ENCODE measurements at places on chromosomes 2 and 18. TPM values are rescaled to one million over a fixed set of nuclear protein-coding genes. Genes with fewer than 3 reads are reported as not detected.

IL1A gene
- 0.50 TPM for total RNA-seq

DNA sequence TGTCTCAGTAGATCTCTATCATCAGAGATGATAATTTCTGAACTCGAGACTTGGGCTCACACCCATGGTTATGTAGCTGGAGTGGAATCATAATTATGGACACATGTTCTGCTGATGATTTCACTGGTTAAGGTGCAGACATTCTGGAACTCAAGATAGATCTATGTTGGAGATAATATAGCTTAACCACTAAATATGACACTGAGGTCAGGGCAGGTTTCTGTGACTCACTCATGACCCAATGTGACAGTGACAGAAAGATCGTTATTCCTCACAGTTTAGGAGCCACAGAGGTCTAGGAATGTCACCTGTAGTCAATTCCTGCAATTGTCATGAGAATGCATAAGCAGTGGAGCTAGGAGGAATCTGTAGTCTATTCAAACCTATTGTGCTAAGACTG, 828.6 kb downstream of the TRIB2 start:
- no peak for DNase-seq

TRPM8 gene
- not detected for total RNA-seq

- DNase-seq = peak; percentile 81
These were observed at the start of gene NFATC1 for GRCh38 chr18:79395761-79396404. TSS of gene NFATC1 (plus strand) at chr18:79395930. CDS start at chr18:79396225, 295 bp downstream.

GRCh38 chr2:212891580-212891979, 259.8 kb downstream of the IKZF2 start:
- DNase-seq = no peak

DNA sequence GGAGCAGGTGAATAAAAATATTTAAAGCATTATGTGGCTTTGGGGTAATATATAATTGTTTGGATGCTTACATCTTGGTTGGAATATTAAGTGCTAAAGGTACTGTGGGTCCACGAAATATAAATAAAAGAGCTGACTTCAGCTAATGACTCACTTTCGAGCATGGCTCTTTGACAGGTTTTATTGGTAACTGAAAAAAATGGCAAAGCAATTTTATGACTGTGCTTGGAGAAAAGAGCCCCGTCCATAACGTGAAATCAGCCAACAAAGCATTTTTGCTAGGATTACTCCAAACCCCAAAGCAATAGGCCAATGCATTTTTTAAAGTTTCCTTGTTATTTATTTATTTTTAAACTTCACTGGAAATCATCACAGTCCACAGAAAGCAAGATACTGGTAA, 397.2 kb upstream of the CDH19 start:
- DNase-seq = no peak

DNA sequence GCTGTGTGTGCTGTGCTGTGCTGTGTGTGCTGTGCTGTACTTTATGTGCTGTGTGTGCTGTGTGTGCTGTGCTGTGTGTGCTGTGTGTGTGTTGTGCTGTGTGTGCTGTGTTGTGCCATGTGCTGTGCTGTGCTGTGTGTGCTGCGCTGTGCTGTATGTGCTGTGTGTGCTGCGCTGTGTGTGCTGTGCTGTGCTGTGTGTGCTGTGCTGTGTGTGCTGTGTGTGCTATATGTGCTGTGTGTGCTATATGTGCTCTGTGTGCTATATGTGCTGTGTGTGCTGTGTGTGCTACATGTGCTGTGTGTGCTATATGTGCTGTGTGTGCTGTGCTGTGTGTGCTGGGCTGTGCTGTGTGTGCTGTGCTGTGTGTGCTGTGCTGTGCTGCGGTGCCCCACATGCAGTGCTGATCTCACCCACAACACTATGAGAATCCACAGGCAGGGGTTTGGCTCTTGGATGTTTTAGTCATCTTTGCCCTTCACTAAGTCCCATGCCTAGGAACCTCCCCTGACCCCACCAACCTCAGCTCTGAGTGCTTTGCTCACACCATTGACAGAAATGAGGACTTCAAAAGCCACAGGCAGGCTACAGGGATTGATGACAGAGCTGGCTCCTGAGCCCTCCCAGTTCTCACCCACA, 30.5 kb upstream of the MAL start:
- peak; percentile 2 for DNase-seq

DNA sequence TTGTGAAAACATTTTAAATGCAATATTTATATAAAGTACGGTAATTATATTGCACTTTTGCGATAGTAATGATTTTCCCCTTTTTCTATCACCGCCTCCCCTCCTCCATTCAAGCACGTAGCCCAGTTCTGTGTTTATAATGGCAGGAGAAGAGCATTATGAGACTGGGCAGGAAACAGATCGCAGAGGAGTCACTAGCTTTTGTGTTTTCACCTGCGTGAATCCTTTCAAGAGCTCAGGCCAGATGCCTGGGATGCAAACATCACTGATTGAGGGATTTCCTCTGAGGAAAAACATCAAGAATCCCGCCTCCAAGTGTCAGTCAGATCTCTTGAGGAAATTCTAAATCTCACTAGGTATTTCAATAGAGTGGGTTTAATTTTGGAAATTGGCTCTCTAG, 178.4 kb upstream of the FN1 start:
- no peak for DNase-seq

- DNase-seq = no peak
These were observed 39.0 kb upstream of the TMEM131 start for GRCh38 chr2:98034745-98035144.

METAP1D gene
- total RNA-seq = 2.8 TPM

GRCh38 chr18:3790703-3791102, 340.7 kb downstream of the TGIF1 start:
- DNase-seq = peak; percentile 22

SERPINB3 gene
- not detected for total RNA-seq

DNA sequence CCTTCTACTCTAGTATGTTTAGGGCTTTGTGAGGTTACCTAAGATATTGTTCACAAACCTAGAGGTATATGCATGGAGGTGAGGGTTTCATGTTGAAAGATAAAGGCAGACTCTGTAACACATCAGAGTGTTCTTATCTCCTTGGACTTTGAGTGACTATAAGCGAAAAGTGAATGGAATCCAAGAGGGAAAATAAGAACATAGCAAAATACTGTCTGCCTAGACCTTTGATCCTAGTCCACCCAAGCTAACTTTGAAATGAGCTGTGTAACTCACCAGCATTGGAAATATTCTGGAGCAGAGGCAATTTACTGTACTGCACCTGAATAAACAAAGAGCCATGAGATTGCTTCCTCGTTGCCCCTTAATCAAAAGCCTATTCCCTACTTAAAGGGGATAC, 28.2 kb upstream of the GALNT1 start:
- no peak for DNase-seq

DNA sequence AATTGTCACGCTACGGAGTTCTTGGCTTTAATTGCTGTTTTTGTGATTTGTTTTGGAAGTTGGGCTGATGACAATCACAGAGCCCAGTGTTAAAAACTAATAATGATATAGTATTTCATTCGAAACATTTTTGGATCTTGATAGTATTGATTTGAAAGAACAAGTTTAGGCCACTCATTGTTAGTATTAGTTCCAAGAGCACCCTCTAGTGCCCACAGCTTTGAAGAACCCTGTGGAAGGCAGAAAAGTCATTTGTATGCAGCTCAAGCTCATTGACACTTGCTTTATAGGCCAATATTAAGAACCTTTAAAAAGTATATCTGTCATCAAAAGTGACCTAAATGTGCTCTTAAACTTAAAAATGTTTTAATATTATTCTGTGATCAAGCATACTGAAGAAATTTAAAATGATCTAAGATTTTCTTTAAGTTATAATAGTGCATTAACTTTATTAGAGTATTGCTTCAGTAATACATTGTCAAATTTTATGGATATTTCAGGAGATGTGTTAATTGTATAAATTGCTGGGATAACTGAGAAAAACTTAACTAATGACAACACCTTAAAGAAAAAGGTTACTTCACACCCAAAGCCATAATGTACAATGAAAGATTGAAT, 191.0 kb downstream of the GRB14 start:
- peak; percentile 38 for DNase-seq

WDR35 gene
- 8.0 TPM for total RNA-seq

DNA sequence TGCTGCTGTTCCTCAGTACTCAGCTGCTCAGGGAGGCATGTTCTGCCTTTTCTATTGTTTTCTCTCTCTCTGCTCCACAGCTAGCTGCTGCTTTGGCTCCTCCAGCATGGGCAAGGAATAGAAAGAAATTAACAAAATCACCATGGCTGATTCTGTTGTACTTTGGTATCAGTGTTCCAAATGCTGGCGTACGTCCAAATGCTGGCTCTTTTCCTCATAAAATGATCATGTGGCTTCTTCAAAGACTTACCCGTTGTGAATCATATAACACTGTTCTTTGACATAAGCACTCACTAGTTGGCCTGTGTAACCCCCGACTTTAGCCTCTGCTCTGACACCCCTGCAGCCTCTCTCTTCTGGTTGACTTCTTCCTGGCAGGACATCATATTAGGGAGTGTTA, 547.6 kb downstream of the CPS1 start:
- DNase-seq = no peak

- no peak for DNase-seq
These were observed 14.4 kb downstream of the GPR45 start for GRCh38 chr2:105255979-105256378.

- peak; percentile 28 for DNase-seq
These were observed 1.4 kb downstream of the UBE2F start for GRCh38 chr2:237968048-237968862.

GRCh38 chr2:156476021-156476849, 40.1 kb downstream of the GPD2 start:
- DNase-seq = no peak

RGPD4 gene
- total RNA-seq = 0.29 TPM

GRCh38 chr18:75915941-75916623, 488.6 kb upstream of the SMIM21 start:
- no peak for DNase-seq

GAL3ST2 gene
- not detected for total RNA-seq

- no peak for DNase-seq
These were observed 120.6 kb downstream of the EHBP1 start for GRCh38 chr2:62826141-62826540.

DNA sequence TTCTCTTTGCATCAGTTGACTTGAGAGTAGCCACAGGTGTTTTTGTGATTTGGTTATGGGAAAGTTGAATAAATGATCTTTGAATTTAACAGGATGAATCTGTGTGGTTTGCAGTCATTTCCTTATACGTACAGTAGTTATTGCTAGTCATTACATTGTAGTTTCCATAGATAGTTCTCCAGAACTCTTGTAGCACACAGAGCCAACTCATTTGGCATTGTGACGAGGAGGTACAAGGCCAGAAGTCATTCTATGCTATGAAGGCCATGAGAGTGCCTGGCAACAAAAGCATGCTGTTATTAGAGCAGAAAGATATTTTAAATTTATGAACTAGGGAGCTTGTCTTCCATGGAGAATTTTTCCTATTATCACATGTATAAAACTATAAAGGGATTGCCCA, 973.0 kb upstream of the CHAC2 start:
- DNase-seq = no peak

DNA sequence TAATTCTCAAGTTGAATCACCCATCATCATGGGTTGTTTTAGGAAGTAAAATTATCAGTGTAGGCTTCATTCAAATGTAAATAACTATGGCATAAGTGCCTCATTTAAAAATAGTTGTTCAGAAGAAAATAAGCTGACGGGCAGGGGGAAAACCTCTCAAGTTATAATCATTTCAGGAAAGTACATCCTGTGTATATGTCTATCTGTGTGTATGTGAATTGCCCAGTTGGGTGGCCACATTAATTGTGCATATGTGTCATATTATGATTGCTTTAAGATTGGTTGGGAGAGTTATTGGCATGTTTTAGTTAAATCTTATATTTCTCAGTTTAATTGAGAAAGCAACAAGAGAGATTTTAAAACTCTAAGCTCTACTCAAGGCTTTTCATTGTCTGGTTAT, 282.8 kb upstream of the VWC2L start:
- DNase-seq = no peak

NYAP2 gene
- 0.55 TPM for total RNA-seq

NAT8 gene
- not detected for total RNA-seq
